AML-193 (cell line): ENCODE measurements at places on chromosomes 6 and 20.

- peak; percentile 85 for DNase-seq
These were observed 77.4 kb downstream of the PRDM1 start for GRCh38 chr6:106163446-106163965.

- peak; percentile 67 for DNase-seq
These were observed 103.0 kb downstream of the PLEKHG1 start for GRCh38 chr6:150702675-150703074.

DNA sequence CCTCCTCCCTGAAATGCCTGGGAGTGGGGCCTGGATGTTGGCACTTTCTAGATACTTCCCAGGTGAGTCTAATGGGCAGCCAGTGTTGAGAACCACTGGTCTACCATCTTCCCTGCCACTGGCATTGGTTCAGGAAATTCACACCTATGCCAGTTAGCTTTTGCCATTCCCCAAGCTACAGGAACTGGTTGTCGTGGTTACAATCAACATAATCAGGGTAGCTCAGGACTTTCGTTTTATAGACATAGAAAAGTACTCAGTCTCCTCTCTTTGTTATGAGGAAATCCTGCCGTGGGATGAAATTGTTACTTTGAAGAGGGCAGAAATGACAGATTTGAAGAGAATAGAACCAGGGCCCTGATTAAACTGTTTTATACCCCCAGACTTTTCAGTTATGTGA lies 127.9 kb upstream of the FOXO3 start:
- DNase-seq, result no peak

DNA sequence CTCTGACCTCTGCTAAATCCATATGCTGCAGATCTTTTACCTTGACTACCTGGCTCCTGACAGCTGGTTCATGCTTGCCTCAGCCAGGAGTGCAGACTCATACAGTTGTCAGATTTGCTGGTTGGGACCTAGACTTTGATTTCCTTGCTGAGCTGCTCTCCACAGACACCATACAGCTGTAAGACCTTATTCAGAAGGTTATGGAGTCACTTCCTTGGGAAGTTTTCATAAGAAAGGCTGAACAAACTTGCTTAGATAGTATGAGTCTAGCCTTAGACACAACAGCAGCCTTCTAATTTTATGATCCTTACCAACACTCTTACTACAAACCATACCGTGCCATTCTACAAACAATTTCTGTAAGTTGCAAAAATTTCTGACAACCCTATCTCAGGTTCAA lies 102.9 kb downstream of the EDN1 start:
- DNase-seq, result no peak

- no peak for DNase-seq
These were observed 14.9 kb downstream of the DYNLT1 start for GRCh38 chr6:158629367-158630221.

GRCh38 chr6:51571168-51571567 lies 516.2 kb downstream of the PKHD1 start:
- DNase-seq, result no peak
